Pons (tissue), 1 donor: ENCODE measurements at places on chromosomes 1 and 21.

DNA sequence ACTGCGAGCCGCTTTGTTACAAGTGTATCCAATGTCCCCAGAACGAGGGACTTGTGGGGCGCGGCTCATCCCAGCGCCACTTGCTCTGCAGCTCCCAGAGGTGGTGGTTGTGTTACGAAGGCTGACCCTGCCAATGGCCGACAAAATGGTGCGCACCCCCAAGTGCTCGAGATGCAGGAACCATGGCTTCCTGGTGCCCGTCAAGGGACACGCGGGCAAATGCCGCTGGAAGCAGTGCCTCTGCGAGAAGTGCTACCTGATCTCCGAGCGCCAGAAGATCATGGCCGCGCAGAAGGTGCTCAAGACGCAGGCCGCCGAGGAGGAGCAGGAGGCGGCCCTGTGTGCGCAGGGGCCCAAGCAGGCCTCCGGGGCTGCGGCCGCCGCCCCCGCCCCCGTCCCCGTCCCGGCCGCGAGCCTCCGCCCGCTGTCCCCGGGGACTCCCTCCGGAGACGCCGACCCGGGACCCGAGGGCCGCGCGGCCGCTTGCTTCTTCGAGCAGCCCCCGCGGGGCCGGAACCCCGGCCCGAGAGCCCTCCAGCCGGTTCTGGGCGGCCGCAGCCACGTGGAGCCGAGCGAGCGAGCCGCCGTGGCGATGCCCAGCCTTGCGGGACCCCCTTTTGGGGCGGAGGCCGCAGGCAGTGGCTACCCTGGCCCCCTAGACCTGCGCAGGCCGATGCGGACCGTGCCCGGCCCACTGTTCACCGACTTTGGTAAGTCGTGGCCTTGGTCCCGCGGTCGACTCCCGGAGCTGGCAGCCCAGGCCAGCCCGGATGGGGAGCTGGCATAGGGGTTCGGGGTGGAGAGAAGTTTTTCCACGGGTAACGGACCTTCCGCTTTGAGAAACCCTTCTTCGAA, at the start of gene DMRTB1:
DMRTB1 (plus strand) TSS at position 79 of the 855 bp plus-strand sequence; CDS start at position 134, 55 bp downstream.
- DNase-seq = no peak

DNA sequence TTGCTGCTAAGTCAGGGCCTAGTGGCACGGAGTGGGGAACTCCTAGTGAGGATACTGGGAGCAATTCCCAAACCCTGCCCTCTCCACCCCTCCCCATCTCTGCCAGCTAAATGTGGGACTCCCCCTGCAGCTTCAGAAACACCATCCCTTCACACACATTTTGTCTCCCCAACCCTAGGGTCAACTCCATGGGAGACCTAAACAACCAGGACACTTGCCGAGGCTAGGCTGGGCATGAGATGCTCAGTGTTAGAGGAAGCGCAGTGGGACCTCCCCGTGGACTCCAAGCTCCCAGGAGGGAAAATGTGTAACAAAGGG, 1.5 kb downstream of the RNF186 start:
- DNase-seq = no peak

DNA sequence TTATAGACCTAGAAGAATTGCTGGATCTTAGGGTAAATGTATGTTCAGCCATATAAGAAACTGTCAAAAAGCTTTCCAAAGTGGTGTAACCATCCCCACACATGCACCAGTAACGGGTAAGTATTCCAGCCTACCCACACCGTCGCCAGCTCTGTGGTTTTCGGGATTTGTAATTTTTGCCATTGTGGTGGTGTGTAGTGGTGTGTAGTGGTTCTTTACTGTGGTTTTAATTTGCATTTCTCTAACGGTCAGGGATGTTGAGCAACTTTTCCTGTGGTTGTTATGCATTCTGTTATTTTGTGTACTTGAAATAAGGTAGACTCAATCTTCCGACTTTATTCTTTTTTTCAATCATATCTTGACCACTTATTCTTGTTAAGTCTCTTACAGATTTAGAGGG, 342.4 kb upstream of the AJAP1 start:
- no peak for DNase-seq

- DNase-seq = peak; percentile 70
These were observed 239.8 kb upstream of the C1orf105 start for GRCh38 chr1:172180501-172181285.

DNA sequence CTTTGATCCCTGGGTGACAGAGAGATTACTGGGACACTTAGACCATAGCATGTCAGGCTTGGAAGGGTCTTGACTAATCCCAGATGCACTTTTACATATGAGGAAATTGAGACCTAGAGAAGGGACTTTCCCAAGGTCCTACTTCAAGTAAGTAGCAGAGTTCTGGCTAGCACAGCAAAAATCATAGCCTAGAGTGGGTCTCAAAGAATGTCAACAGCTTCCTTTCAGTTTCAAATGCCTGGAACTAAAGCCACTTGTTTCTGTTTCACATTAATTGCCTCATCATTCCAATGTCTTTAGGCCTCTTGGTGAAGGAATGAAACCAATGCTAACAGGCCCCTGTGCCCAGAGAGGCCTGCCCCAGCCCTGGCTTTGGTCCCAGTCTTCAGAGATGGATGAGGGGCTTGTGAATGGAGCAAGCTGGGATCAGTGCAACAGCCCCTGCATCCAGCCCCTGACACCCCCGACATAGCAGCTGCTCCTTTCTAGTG, 26.6 kb downstream of the ATF3 start:
- no peak for DNase-seq

DNA sequence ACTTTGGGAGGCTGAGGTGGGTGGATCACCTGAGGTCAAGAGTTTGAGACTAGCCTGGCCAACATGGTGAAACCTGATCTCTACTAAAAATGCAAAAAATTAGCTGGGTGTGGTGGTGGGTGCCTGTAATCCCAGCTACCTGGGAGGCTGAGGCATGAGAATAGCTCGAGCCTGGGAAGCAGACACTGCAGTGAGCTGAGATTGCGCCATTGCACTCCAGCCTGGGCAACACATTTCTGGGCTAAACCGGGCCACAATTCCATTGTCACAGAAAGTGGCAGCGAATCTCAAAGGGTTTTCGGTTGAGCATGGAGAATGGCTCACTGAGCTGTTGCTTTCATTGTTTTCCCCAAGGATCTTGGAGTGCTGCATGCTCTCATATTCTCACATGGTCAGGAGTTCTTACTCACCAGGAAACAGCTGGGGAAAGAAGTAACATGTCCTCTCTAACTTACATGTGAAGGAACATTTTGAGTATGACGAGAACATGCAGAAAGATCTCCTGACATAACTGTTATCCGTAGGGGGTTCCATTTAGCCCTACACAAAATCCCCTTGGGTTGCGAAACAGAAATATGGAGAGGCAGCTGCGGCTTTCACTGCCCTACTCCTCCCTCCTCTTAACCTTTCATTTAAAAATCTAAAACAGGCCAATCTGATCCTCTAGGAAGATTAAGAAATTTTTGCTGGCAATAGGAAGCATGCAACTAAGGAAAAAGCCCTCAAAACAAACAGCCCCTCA, 341.1 kb downstream of the PCP4 start:
- DNase-seq = no peak

DNA sequence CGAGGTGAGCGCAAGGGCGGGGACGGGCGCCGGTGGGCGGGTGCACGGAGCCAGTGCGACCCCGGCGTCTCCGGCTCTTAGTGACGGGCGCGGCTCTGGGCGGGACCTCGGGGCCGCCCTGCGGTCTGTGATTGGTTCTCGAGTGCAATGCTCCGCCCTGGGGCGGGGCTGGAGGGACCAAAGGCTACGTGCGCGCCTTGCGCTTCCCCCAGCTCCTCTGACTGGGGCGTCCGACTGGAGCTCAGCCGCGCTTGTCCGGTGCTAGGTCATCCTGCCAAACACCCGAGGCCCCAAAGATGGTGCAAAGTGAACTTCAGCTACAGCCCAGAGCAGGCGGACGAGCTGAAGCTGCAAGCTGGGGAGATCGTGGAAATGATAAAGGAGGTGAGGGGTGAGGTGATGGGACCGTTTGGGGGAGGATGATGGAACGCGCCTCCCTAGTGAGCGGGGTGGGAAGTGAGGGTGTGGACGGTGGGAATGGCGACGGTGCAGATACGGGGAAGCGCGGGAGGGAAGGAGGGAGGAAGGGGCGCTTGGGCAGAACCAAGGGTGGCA, 811 bp downstream of the SH3D21 start:
- peak; percentile 81 for DNase-seq

- DNase-seq = no peak
These were observed 230.3 kb downstream of the DISC1 start for GRCh38 chr1:231856894-231857293.

DNA sequence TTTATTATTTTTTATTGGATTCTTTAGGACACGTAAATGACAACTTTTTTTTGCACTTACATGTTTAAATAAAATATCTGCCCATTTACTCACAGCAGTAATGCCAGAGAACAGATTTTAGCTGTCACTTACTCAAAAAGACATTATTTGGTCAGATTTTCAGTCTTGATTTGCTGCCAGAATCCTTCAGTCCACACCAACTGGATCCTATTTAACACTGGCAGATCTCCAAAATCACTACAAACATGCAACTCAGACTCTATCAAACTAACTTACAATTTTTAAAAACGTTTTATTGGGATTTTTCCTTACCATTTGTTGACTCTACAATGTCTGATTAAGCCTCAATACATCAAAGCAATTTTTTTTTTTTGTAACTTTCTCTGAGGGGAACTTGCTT, 11.1 kb downstream of the ATP6V1G3 start:
- DNase-seq = no peak

GRCh38 chr1:167683641-167684502, 37.9 kb upstream of the MPZL1 start:
- DNase-seq = no peak

- no peak for DNase-seq
These were observed 188.5 kb upstream of the CHRM3 start for GRCh38 chr1:239197871-239198270.

- DNase-seq = no peak
These were observed 92.7 kb downstream of the CASZ1 start for GRCh38 chr1:10703702-10704101.

DNA sequence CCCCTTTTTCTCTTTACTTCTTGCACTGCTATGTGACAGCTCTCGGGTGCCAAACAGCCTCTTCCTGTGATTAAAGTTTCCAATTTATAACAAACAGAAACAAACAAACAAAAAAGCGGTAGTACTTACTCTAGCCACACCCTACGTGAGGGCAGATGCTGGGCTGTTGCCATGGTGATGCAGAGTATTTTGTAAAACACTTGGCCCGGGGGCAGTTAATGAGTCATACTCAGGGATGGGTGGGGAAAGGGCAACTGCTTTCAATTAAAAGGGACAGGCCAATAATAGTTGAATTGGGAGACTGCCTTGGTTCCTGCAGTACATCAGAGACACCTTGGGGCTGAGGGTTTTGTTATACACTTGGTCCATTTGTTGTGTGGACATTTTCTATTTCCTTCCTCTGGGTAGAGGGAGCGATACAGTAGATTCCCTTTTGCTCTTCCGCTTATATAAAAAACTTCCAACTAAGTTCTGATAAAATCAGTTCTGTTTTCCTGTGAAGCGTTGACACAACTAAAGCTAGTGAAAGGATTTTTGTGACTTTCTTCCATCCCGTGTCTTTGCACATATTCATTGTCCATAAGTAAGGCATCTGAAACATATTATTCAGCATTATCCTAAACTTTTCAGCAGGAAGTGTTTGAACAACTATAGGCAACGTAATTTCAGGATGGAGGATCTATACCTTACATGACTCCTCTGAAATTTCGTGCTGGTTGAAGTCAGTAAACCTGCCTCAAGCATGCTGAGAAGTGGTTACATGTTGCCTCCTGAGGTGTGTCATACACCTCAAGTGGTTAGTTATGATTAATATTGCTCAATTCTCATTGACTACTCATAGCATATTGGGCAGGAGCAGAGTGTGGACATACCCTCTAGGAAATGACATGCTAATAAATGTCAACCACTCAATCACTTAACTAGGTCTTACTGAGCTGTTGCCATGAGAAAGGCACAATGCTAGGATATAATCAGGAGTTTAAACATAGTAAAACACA, 36.7 kb upstream of the THEM4 start:
- peak; percentile 14 for DNase-seq

GRCh38 chr1:221701570-221702186, 40.2 kb downstream of the DUSP10 start:
- no peak for DNase-seq
